Epithelial cell of prostate (primary cell): ENCODE measurements at places on chromosomes 2 and 18.

GRCh38 chr18:12287131-12287681 lies 20.8 kb upstream of the TUBB6 start:
- DNase-seq, result no peak

DNA sequence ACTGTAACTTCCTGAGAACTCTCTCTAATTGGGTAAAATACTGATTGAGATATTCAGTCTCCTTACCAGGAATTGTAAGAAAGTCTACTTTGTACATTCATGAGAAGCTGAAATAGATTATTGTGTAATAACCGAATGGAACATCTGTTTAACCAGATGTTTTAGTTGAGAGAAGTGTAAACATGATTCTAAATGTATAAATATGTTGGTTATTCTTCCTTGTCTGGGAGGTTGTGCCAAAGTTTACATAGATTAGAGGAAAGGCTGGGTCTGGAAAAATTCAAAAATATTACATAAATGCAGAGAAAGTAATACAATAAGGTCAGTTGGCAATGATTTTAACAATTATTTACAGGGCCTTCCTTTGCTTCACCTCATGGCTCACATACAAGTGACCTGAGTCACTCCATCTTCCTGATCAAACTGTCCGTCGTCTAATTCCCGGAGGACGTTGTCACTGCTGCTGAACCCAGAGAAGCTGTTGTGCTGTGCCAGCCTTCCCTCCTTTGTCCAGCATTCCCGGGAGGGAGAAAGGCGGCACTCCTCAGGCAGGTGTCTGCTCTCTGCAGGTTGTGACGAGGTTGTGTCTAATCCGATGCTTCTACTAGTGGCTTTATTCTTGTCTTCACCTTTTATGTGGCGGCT lies 55.9 kb downstream of the MOB4 start:
- no peak for DNase-seq

- peak; percentile 99 for DNase-seq
Observed at GRCh38 chr2:233691443-233692433, 952 bp upstream of the UGT1A6 start.

- no peak for DNase-seq
Observed at GRCh38 chr18:52610451-52611115, 270.6 kb downstream of the DCC start.

DNA sequence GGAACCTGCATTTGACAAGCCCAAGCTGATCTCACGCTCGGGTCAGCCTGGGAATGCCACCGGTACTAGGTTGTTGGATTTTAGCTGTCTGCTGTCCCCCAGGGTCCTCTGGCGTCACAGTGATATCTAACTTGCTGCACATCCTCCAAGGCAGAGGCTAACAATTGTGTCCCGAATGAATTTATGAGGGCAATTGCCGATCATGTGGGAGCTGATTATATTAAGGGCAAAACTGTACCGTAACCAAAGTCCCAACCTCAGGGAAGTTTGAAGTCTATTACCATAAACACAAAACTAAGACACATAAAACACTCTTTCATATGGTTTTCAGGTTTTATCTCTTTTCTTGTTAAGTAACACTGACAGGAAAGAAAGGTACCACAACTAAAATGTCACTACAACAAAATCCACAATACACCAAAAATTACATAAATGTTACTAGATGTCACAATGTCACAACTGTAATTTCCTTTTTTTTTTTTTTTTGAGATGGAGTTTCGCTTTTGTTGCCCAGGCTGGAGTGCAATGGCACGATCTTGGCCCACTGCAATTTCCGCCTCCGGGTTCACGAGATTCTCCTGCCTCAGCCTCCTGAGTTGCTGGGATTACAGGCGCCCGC lies 6.7 kb downstream of the UXS1 start:
- no peak for DNase-seq

DNA sequence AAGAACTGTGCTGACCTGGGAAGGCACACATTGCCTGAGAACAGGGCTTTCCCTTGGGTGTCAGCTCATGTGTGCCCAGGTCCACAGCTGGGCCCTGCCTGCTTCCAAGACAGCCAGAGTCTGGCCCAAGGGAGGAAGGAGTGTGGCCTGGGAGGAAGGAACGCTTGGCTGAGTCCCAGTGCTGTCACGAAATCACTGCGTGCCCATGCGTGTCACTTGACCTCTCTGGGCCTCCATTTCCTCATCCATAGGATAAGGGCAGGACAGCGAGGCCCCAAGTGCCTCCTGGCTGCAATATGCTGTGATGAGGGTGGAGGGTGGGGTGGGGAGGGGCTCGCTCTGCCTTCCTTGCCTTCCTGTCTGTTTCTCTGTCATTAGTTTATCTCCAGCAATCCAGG lies 642 bp upstream of the KCNK3 start:
- DNase-seq, result no peak

DNA sequence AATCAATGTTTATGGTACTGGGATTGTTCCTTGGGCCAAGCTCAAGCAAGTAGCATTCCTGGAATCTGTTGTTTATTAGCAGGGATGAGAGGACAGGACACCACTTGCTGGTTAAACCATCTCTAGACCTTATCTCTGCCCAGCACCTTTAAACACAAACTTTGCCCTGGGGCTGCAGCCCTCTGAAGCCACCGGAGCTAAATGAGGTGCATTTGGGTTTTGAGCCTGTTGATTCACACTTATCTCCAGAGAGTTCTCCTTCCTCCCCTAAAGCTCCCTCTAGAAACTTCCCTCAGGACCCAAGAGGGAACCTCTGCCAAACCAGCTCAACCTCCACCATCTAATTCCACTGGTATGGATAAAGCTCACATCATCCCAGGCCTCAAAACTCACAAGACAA lies 94.8 kb upstream of the EPAS1 start:
- DNase-seq, result no peak

DNA sequence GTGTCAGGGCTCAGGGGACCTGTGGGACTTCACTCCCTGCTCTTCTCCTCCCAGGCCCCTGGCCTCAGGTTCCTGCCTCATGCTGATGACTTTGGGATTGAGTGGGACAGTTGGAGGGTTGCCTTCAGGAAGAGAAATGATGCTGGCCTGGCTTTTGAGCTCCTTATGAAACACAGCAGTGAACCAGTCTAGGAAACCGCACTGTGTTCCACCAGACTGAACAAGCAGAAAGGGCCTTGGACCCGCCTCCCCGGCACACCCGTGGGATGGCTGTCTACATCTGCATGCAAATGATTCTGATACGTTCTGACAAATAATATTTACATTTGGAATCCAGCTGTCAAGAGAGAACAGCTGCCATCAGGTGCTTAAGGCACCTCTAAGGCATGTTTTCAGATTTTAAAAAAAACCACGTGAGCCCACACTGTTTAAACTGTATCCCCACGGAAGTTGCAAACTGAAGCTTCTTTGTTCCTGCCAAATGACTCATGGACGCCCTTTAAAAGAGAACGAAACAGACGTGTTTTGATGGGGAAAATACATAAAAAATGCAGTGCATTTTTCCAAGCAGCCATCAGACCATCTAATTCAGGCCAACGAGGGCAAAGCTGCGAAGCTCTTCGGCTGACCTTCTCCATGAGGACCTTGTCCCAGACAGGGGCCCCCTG lies 27.6 kb upstream of the ASAP2 start:
- peak; percentile 92 for DNase-seq

GRCh38 chr18:55047546-55047945 lies 88.3 kb upstream of the CCDC68 start:
- DNase-seq, result no peak

DNA sequence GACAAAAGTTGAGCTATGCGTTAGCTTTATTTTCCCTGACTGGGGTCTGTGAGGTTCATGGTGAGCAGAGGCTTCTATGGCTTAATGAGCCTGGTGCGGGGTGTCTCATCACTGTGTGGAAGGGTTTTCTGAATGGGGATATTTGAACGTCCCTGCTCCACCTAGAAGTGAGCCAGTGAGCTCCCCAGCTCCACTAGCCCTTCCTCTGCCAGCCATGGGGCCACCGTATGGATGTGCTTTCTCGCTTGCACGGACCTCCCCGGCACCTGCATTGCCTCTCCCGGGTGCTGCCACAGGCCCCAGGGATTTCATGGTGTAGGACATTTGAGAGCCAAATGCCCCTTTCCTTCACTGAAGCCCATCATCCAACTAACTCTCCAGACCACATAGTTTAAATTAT lies 37.8 kb downstream of the CYP26B1 start:
- no peak for DNase-seq

DNA sequence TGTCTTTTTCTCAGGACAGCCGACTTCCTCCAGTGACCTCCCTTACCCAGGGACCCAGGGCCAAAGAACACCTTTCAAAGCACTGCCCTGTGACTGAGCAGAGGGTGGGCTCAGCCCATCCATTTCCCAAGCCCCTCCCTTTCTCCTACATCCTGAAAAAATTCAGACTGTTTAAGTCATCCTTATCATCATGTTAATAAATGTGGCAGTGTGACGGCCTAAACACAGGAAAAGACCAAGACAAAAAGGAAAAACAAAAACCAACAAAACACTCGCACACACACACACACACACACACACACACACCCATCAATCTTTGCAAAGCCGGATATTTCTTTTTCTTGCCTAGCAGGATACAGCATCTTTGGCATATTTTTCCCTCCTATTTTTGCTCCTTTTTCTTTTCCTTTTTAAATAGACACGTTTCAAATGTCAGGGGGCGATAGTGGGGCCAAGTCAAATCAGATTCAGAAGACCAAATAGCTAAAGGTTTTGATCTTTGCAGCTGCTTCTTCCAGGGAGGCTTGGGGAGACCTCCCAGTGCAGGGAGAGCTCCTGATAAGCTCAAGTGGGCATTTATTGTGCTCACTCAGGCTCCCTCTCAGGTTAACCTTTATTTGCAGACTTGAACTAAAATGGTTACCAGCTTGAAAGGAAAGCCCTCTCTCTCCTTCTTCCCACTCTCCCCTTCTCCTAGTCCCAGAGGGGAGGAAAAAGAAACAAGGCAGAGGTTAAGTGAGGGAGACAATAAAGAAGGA lies 39.5 kb upstream of the NRP2 start:
- no peak for DNase-seq

- DNase-seq, result no peak
Observed at GRCh38 chr2:121372082-121372481, 87.1 kb upstream of the TFCP2L1 start.

- DNase-seq, result no peak
Observed at GRCh38 chr2:85398426-85399182, 11.6 kb downstream of the CAPG start.

GRCh38 chr2:35963357-35963756 lies 392.2 kb upstream of the CRIM1 start:
- DNase-seq, result no peak

- no peak for DNase-seq
Observed at GRCh38 chr2:6927186-6927585, 10.0 kb downstream of the RNF144A start.

DNA sequence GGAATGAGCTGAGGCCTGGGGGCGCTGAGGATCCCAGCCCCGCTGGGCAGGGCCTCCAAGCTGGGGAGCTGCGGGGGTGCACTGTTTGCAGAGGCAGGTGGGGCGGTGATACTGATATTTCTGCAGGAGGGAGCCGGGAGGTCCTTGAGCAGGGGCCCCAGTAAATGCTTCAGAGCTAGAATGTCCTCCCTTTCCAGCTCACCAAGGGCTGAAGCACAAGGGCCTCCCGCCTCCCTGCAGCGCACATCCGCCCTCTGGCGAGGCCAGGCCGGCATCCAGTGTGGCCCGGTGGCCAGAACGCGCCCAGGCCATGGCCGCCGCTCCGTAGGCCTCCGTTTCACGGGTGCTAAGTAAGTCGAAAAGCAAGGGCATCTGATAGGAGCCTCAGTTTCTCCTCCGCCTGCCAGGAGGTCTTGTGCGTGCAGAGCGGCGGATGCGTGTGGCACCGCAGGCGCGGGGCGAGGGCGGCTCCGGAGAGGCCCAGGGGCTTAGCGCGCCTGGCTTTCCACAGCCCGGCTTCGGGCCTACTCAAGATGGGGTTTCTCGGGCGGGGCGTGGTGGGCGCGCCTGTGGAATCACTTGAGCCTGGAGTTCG lies 29.5 kb upstream of the CHMP1B start:
- no peak for DNase-seq

DNA sequence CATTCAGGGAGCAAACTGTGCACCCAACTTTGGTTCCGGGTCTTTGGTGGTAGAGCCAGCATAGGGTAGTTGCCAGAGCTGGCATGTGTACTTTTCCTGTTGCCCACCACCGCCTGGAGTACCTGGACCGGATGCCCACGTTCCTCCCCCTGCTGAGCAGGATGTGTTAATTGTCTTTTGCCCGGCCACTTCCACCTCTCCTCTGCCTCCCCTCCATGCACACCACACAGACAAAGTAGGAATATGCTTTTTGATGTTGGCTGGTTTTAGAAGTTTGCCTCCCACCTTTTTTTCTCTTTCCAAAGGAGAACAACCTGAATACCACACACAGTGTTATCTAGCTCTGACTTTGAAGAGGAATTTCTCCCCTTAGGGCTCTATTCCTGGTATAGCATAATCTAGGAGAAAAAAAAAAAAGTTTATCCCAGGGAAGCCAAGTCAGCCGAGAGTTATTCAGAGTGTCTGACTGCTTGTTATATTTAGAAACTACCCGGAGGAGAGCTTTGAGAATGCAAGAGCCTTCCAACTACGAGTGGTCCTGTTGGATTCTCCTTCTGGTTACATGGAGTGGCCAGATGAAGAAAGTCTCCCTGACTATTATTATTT lies 111.9 kb downstream of the SETBP1 start:
- no peak for DNase-seq

DNA sequence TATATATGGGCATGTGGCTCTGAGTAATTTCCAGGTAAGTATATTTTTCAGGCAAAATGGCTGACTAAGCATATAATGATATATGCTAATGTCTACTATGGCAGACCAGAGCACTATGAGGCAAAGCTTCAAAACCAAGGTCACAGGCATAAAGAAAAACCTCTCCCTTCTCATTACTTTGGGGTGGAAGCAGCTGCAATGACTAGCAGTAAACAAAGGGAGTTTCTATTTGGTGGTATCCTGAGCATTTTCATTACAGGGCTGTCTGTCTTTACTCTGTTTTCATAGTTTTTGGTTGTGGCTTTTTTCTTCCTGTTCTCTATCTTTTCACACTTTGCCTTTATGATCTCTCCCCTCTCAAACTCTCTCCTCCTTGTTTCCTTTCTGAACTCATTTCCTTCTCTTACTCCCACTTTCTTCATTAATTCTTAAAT lies 15.6 kb downstream of the PDE6D start:
- no peak for DNase-seq

- peak; percentile 94 for DNase-seq
Observed at GRCh38 chr2:120472891-120473309, 127.0 kb downstream of the INHBB start.

DNA sequence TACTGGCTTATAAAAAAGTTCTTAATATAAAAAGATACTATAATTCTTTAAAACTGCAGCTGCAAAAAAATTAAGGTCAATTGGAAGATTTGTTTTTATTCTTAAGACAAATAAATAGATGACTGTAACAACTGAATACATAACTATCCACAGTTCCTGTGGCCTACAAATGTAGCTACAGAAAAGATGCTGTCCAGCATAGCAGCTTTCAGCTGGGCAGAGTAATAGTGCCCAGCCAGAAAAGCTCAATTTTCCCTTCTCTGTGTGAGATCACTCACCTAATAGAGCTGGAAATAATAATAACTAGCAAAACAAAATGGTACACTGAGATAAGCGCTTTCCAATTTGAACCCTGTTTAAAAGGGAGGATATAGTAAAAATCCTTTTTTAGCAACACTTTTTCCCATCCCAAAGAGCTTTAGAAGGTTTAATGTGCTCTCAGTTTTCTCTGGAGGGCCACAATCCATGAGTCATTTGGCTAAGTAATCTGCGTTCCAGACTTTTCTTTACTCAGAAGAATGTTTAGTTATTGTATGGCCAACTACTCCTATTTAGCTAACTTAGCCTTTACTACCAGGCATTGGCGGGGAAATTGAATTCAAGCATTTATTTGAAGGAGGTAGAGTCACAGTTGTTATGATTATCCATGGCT lies 158.1 kb upstream of the SLC39A10 start:
- DNase-seq, result no peak

GRCh38 chr2:29612568-29612967 lies 308.8 kb downstream of the ALK start:
- no peak for DNase-seq
